NCI-H187 (cell line): ENCODE measurements at places on chromosomes 16 and 17.

GRCh38 chr17:53313746-53314145, 509.0 kb upstream of the KIF2B start:
- DNase-seq: no peak

- DNase-seq: no peak
Observed at GRCh38 chr16:30060346-30060745, 5.2 kb upstream of the ALDOA start.

GRCh38 chr16:76335180-76335974, 58.2 kb downstream of the CNTNAP4 start:
- no peak for DNase-seq

GRCh38 chr17:59513934-59514841, 51.2 kb upstream of the DHX40 start:
- peak; percentile 97 for DNase-seq
